ENCODE measurements at places on chromosomes 1 and 21. TPM values are rescaled to one million over a fixed set of nuclear protein-coding genes. Genes with fewer than 3 reads are reported as not detected.

DNA sequence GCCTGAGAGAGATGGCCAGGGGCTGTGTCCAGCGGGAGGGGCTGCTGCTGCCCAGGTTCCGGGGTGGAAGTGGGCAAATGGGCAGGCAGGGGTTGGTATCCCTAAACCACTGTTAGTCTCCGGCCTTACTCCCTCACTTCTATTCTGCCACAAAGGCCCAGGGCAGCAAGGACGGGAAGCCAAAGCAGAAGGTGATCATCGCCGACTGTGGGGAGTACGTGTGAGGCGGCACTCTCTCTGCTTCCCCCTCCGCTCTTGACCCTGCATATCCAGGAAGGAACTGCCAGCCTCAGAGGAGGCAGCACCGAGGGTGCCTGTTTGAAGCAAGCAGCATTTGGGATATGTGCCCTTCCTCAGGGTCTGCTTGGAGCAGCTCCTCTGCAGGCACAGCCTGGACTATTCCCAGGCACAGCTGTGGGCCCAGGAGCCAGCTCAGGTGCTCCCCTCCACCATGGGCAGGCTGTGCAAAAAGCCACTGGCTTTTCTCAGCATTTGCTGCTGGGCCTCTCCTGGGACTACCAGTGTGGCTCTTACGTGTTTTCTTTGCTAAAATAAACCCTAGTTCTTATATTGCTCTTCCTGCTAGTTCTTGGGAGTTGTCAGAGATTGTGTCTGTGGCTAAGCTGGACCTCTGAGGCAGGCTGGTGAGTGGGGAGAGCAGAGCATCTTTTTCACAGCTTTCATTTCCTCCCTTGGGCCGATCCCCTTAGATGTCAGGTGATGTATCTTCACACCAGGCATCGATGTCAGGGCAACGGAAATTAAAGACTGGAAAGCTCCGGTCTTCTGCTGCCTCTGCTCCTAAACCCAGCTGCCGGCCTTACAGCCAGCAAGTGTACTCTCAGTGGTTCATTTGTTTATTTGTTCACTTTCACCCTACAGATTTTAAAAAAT, 14.7 kb downstream of the PPIE start:
- DNase-seq = no peak

Gene KCNT2
- 7.1 TPM for total RNA-seq

DNA sequence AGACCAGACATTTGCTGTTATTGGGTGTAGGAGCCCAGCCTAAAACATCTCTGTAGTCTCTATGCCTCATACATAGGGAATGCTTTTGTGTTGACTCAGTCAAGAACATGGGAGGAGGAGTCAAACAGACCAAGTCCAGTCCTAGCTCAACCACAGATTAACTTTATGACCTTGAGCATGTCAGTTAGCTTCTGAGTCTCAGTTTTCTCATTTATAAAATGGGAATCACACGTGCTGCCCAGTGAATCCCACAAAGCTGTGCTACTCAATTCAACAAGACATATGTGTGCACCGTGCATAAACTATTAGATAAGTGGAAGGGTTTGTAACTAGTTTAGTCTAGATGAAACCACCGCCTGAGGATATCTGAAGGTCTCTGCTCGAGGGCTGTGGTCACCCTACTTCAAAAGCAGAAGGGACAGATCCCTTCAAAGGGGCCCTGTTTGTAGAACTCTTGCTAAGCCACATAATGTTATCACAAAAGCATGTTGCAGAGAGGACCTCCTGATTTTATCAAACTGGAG, 109.5 kb upstream of the NFIA start:
- DNase-seq = no peak

Gene SPAG17
- total RNA-seq = 0.59 TPM

Gene TRIM67
- total RNA-seq = 0.15 TPM

DNA sequence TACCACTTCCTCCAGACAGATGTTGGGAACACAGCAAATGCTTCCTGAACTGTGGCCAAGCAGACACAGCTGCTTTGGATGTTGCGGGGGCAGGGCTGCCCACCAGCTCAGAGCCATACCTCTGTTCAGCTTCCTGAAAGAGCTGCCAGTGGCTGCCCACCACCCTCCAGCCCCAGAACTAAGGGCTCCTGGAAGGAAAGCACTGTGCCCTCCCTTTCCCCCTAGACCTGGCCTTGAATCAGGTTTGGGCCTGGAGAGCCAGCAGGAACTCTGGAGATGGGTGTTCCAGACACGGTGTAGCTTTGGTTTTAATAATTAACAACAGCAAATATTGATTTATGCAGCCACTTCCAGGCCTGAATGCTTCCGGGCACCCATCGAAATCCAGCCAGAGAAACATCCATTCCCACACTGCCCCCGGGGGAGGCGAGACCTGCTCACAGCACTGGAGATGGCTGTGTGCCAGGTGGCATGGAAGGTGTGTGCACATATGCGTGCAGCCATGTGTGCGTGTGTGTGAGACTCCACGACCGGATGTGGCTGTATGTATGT, 45.7 kb downstream of the RAP1GAP start:
- no peak for DNase-seq

Gene WNT3A
- total RNA-seq = not detected

GRCh38 chr1:216686860-216687766, 36.1 kb downstream of the ESRRG start:
- no peak for DNase-seq

- DNase-seq = peak; percentile 63
These were observed 28.4 kb downstream of the TRIM45 start for GRCh38 chr1:117093091-117093534.

- DNase-seq = no peak
These were observed 624 bp downstream of the C8B start for GRCh38 chr1:56965191-56965590.

DNA sequence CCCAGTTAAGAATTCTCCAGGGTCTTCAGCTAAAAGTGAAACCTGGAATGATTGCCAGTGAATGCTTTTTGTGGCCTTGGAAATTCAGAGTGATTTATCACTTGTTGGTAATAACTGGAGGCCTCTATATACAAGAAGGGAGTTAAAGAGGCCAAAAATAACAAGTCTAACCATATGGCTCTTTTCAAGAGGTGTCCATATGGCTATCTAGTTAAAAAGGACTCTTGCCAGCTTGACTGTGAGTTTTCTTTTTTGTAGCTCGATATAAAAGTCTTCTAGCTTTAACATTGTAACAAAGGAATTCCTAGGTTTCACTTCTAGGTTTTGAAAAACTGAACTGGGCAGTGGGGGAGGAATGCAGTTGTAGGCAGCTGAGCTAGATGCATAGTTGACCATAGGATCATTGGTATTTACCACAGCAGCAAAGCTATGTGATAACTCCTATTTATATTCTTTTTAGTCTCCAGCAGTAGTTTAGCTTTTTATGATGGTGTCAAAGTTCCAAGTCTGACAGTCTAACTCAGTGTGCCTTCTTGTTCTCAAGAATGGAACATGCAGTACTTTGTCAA, 44.4 kb downstream of the CACHD1 start:
- no peak for DNase-seq

- DNase-seq = no peak
These were observed 18.7 kb downstream of the C21orf58 start for GRCh38 chr21:46304955-46305354.

Gene FGR
- total RNA-seq = 4.9 TPM

- DNase-seq = no peak
These were observed 291.1 kb upstream of the ADGRL2 start for GRCh38 chr1:81509594-81509993.

Gene MCOLN3
- total RNA-seq = 9.0 TPM

DNA sequence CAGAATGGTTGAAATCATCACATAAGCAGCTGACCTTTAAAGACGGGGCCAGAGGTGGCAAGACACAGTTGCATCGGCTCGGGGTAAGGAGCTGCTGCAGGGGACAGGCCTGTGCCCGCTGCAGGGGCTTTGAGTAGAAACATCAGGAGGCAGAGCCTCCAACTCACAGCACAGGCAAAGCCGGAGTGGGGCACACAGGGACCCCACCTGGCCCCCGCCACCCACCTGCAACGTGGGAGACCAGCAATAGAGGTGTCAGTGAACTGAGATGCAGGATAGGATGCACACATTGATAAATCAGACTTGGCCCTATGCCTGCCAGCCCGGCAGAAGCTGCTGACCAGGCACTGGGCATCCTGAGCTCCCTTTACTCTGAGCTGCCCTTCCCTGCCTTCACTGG, 257.2 kb downstream of the NPHP4 start:
- DNase-seq = no peak

DNA sequence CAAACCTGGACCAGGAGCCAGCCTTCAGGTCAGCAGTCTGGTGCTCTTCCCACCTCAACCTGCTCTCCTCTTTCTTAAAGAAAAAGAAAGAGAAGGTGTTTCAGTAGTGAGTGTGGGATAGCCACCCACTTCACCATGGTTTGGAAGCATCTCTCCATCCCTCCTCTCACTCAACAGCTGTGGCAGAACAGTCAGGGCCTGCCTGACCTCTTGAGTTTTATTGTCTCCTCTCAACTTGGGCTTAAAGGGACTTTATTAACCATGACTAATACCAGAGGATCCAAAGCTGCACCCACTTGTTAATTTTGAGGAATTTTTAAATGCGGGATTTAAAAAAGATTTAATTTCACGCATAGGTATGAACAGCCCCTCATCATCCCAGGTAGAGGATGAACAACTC, 570 bp upstream of the VASH2 start:
- DNase-seq = no peak

GRCh38 chr1:30756545-30757351, 826 bp downstream of the LAPTM5 start:
- peak; percentile 85 for DNase-seq

DNA sequence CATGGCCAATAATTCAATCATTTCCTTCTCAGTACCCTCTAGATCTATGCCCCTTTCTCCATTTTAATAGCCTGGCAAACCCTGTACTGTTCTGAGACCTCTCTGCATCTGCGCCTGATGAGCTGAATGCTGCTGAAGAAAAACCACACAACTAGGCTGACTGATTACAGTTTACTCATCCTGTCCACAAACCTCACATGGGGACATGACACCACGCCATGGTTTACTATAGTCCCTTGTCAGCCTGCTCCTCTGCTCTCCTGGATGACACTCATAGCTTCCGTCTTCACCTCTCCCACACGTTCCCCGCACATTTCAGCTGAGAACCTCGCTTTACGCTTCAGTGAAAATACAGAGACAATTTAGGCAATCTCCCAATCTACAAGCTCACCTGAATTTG, 59.7 kb downstream of the DESI2 start:
- no peak for DNase-seq

- DNase-seq = no peak
These were observed 4.3 kb downstream of the THEM4 start for GRCh38 chr1:151905070-151905442.

DNA sequence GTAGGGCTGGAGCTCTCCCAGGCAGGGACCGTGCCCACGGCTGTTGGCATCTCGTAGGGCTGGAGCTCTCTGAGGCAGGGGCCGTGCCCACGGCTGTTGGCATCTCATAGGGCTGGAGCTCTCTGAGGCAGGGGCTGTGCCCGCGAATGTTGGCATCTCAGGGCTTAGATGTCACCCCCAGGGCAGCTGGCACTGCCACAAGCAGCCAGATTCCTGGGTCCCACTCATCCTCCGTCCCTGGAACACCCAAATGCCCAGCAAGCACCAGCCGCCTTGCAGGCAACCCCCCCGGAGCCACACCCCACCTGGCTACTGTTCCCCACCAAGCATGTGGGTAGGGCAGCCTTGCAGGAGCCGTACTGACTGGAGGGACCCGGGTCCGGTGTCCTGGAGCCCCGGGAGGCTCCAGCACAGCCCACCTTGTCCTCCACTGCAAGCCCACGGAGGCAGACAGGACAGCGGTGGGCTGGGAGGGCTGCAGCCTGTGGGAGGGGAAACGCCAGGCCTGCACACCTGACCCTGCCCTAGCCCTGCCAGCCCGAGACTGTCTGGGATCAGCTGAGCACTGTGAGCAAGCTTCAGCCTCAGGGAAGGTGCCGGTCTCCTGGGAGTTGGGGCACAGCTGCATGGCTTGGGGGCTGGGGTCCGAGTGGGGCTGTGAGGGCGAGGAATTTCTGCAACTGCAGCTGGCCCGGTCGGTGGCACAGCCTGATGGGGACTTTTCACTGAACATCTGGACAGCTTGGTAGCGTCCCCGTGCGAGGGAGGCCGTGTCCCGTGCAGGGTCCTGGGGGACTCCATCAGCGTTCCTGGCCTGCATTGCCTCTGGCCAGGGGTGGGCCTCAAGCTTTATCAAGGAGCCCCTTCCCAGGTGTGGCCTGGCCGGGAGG, 53.6 kb downstream of the COL18A1 start:
- DNase-seq = peak; percentile 59

DNA sequence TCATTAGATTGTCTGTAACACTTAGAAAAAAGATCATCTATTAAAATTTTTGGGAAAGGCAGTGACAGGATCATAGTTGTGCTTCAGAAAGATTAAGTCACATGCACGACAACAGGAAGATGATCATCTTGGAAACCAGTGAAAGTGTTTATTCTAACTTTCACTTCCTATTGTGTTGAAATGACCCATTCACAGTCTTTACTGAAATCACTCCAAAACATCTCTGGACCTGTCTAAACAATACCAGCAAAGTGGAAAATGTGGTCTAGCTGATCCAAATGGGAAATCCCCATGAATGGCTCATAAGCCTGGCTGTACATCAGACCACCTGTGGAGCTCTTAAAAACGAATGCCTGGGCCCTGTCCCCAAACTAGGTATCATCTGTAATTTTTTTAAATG, 111.1 kb upstream of the ETV3 start:
- no peak for DNase-seq

Gene TMIGD3
- 4.6 TPM for total RNA-seq

Gene OR2G6
- total RNA-seq = not detected

DNA sequence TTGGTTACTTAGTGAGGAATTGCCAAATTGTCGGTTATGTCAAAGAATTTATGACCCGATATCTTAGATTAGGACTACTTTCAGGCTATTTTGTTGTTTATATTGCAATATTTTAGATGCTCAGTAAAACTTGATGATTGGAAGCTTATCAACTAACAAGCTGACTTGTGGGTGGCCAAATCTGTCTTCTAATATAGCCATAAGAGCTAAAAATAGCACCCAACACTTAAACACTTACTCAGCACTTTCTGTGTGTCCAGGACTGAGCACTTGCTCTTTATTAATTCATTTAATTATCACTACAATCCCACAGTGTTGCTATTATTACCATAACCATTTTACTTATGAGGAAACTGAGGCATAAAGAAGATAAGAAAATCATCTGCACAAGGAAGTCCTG, 50.4 kb downstream of the RWDD3 start:
- no peak for DNase-seq

DNA sequence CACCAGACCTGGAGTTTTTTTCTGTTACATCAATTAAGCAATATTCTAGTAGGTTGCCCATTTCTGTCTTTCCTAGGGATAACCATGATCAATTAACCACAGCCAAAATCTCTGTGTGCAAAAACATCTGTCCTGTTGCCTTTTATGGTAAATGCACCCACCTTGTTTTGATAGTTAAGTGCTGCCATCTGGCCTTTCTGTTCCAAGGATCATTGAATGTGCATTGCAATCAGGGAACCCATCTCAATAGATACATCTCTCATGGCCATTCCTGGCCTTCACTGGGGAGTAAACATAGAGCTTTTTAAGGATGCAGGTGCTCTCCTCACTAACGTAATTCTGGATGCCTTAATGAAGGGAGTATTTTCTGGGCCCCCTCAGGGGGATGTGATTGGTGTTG, 111.8 kb upstream of the KIAA1614 start:
- DNase-seq = no peak

Gene CSDE1
- 699 TPM for total RNA-seq

- no peak for DNase-seq
These were observed 105.0 kb upstream of the COL6A1 start for GRCh38 chr21:45876381-45877170.

GRCh38 chr1:201060586-201060985, 37.1 kb upstream of the KIF21B start:
- DNase-seq = no peak

Data from right cardiac atrium (tissue), 5 donors.